Activated CD4-positive, alpha-beta T cell treated with anti-CD3 and anti-CD28 coated beads, Interleukin-2, amount 50 U/mL, for 24 hours (primary cell): ENCODE measurements at places on chromosomes 5 and 9.

- DNase-seq: no peak
Observed at GRCh38 chr5:144189800-144190429, 19.2 kb downstream of the KCTD16 start.

DNA sequence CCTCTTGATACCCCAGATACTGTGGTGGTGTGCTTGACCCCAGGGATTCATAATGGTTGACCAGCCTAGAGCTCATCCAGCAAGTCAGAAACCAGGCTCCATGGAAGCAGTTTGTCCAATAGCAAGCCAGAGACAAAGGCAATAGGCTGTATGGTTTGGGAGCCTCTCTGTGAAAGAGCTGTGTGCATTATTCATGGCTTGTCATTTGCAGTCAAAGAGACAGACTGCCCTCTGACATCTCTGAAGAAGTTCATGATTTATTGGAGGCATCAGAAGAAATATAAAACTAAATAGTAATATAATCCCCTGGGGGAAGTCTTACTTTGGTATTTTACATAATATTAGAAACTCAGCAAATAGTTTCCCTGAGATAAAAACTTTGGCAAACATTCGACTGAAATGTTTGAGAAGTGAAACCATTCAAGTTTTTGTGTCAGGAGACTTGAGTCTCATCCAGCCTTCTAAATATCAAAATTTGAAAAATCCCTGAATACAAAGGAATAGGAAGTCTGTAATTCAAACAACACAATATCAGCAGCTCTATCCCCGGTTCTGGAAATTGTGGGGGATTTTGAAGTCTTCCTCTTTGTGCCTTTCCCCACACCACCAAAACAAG lies 250.3 kb downstream of the ZSWIM6 start:
- no peak for DNase-seq

DNA sequence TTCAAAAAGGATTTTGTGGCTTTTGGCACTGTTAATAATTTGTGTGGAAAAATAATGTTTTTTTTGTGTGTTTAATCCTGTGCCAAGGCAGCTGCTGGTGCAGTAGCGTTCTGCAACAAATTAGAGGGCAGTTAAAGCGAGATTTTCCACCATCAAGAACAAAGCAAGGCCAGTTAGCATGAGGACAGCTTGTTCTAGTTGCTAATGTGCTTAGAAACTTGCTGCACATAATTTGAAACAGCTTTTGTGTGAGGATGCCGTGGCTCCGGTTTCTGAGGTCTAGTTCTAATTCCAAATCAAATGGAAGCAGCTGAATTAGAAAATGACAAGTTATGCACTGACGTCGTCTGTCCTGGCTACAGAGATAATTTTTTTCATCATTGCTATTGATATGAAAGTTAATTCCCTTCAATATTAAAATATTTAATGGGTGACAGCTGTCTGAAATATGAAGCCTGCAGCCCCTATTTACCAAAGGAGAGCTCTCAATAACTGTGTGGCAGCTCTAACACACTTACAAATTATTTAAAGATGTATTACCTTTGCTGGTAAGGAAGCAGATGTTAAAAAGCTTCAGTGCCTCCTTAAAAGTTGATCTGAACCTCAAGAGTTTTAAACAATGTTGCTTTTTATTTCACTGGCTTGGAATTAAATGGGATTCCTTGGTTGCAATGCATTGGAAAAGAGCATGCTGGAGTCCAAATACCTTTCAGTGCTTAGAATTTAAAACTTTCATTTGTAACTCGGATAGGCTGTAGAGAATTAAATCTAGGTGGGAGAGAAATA lies 128.6 kb downstream of the SPATA31D1 start:
- DNase-seq: no peak

DNA sequence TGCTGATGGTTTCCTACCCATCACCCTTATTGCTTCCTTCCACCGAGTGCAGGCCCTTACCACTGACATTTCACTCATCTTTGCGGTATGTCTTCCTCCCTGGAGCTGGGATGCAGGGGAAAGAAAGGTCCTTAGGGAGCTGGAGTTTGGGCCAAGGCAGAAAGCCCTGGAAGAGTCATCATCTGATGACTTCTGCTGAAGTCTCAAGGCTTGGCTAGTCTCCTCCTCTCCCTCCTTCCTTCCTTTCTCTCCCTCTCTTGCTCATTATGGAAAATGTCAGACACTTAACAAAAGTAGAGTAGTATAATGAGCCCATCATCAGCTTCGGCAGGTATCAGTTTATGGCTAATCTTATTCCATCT lies 40.0 kb downstream of the LARP1 start:
- DNase-seq: no peak

GRCh38 chr5:80764786-80765185 lies 110.0 kb upstream of the DHFR start:
- no peak for DNase-seq

DNA sequence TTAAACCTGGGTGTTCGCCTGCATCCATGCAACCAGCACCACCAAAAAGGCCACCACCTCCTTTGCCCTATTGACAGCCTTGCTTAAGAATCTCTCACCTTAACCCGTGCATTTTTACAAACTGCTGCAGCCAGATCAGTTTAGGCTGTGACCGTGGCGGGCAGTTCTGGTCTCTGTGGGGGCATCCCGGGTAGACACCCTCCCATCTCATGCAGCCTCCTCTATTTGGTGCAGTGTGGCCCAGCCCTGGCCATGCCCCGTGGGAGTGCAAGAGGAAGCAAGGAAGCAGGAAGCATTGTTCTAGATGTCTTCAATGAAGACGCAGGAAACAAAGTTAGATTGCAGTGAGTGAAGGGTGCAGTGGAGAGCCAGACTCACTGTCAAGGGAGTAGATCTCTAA lies 108.8 kb upstream of the MVB12B start:
- no peak for DNase-seq

GRCh38 chr9:26054600-26055520 lies 376.6 kb upstream of the TUSC1 start:
- no peak for DNase-seq

DNA sequence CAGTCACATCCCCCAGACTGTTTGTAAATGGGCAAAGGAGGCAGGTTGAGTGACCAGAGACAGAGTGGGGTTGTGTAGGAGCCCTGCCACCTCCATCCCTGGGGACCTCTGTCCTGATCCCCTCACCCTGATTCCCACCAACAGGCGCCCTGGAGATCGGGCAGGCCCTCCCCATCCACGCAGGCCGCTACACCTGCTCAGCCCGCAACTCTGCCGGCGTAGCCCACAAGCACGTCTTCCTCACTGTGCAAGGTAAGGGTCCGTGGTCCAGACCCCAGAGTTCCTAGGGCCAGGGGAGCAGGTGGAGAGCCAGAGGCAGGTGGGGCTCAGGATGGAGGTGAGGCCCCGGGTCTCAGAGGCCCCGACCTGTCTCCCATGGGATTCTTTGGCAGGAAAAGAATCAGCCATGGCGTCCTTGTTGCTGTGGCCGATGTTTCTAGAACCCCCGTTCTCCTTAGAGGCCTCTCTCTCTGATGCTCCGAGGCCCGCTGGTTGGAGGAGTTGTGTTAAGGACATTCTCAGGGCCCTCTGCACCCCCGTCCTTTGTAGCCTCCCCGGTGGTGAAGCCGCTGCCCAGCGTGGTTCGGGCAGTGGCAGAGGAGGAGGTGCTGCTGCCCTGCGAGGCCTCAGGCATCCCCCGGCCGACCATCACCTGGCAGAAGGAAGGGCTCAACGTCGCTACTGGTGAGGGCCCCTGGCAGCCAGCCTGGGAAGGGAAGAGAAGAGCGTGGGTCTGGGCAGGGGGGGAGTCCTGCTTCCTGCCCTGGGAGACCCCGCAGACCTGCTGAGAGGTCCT lies 41.9 kb upstream of the ASS1 start:
- no peak for DNase-seq

DNA sequence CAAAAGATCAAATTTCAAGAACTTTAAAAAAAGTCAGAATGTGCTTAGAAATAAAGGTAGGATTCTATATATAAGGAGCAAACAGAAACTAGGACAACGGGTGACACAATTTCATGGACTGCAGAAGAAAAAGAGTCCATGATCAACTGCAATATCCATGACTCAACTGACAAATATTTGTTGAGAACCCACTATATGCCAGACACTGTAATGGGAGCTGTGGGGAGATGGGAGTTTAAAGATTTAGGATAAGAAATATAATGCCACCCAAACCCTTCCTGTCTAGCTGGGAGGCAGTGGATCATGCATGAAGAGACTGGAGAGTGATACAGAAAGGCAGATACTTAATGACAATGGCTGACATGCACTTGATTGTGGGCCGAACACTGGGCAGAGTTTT lies 27.6 kb upstream of the CCDC112 start:
- no peak for DNase-seq

DNA sequence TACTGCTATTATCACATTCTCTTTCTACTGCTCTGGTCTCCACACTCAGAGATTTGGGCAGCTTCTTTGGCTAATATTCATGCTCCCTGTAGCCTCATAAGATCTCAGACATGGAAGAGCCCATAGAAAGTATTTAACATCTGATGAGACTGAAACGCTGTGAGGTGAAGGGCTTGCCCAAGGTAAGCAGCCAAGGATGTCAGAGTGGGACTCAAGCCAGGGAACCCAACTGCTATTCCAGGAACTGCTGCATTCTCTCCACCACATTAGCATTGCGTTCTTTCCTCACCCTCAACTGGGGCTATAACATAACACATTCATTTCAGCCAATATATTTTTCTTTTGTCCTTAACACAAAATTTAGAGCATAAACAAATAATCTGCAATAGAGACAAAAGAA lies 3.8 kb downstream of the ADRB2 start:
- DNase-seq: no peak

- no peak for DNase-seq
Observed at GRCh38 chr5:157860898-157861890, 2.2 kb upstream of the CLINT1 start.

GRCh38 chr5:123929055-123929474 lies 417.1 kb downstream of the CSNK1G3 start:
- no peak for DNase-seq

DNA sequence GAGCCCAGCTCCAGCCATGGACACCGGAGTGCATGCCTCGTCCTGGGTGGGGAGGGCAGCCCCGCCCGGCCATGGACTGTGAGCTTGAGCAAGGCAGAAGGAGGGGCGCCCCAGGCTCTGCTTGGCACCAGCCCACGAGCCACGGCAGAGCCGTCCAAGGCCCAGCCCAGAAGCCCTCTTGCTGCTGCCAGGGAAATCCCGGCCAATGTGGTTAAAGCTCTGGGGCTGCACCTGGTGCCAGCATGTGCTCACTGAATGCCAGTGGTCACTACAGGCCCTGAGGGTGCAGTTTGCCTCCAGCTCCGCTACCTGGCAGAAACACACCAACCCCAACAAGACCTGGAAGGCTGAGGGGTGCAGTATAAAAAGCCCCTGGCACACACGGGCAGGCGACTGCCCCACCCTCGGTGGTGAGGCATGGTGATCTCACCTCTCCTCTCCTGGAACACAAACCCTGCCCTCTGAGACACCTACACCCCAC lies 11.8 kb downstream of the BRD3 start:
- DNase-seq: no peak

GRCh38 chr5:117686926-117687325 lies 1112.3 kb upstream of the SEMA6A start:
- no peak for DNase-seq

- no peak for DNase-seq
Observed at GRCh38 chr9:87515588-87516221, 18.0 kb downstream of the DAPK1 start.

DNA sequence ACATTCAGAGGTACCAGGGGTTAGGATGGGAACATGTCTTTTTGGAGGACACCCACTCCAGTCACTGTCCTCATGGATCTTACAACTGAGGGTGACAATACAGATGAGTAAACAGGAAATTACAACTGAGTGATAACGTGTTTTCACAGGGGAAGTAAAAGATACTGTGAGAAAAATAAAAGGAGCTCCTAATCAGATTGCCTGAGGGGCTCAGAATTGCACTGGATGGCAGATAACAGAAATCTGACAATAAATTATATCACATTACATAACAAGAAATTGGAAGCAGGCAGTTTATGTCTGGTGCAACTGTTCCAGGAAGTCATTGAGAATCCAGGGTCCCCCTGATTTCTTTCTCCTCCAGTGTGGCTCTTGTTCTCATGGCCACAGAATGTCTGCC lies 40.1 kb upstream of the PCSK1 start:
- DNase-seq: no peak
